ENCODE measurements at places on chromosomes 2 and 18.

DNA sequence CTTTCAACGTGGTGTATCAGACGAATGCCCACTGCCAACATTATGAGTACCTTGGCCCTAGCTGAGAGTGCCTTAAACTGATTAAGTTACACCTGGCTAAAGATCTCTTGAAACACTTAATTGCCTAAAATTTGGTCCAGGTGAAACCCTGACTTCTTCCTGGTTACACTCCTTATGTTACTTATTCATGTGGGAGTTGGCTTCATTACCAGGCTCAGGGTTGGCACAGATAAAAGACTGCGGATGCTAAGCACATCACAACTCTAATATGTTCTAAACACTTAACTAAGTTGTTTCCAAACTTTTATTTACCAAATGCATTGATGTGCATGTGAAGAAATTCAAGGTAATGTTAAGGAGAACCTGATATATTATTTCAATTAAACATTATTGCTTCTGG, 298.9 kb downstream of the TCF4 start:
- DNase-seq = no peak

- DNase-seq = no peak
Measured at GRCh38 chr2:239765911-239766310, 259.2 kb downstream of the NDUFA10 start.

DNA sequence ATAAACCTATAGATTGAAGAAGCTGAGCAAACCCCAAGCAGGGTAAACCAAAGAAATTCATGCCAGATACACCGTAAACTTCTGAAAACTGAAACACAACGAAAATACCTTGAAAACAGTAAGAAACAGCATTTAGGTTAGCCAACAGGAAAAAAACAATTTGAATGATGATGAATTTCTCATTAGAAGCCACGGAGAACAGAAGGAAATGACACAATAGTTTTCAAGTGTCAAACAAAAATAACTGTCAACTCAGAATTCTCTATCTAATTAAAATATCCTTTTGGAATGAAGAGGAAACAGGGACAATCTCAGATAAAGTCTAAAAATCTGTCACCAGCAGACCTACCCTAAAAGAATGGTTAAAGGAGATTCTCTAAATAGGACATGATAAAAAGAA, 37.3 kb upstream of the MALL start:
- DNase-seq = no peak

GRCh38 chr2:57943315-57943714, 103.3 kb upstream of the VRK2 start:
- DNase-seq = no peak

DNA sequence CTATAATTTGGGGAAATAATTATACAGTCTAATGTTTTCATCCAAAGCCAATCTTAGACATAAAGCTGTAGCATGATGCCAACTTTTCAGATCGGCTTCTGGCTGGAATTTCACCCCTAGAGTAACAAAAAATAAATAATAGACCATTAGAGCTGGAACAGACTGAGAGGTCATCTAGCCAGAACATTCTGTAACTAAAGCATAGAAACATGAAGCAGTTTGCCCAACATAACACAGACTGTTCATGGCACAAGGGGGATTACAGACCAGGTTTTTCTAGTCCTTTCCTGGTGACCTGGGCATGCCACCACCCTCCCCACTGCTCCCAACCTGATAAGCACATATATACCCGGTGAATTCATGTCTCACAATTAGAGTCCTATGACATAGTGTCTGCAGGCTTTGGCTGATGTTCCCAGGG, 116.4 kb upstream of the PPP1CB start:
- no peak for DNase-seq

DNA sequence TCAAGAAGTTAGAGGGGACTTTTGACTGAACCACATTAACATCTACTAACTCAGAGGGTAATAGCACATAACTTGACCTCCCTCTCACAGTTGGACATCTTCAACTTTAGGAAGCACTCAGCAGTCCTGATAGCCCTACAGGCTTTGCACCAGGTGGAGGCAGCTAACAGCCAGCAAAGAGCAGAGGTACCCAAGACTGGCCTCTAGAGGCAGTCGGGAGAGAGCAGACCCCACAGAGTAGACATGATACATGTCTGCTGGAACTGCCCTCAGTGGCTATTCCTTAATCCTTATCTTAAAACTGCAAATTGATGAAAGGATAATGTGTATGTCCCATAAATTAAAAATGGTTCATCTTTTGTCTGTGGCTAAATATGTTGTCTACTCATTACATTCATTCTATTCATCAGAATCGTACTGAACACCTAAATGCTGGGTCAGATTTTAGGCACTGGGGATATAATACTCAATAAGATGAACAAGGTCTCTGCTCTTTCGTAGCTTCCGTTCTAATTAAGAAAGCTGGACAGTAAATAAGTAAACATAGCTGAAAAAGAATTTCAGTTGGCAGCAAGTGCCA, 49.8 kb downstream of the CAB39 start:
- no peak for DNase-seq

- no peak for DNase-seq
Measured at GRCh38 chr18:30522288-30522929, 520.1 kb downstream of the DSC3 start.

GRCh38 chr2:105129722-105130232, 91.9 kb downstream of the MRPS9 start:
- no peak for DNase-seq

- DNase-seq = no peak
Measured at GRCh38 chr2:117684919-117685318, 129.6 kb upstream of the DDX18 start.

DNA sequence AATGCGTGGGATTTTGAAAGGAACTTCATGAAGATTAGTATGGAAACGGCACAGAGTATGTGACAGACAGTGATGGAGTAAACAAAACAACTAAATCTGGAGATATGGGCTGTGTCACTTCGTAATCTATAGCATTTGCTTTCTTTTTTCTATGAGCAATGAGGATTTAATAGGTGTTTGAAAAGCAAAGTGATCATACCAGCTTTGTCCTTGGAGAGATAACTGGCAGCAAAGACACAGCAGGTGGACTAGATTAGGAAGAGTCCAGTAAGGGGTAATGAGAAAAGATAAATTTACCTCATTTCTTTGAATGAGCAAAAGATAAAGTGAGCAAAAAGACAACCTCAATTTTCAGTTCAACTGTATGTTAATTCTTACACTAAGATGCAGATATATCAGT, 199.0 kb downstream of the LRP1B start:
- DNase-seq = no peak

DNA sequence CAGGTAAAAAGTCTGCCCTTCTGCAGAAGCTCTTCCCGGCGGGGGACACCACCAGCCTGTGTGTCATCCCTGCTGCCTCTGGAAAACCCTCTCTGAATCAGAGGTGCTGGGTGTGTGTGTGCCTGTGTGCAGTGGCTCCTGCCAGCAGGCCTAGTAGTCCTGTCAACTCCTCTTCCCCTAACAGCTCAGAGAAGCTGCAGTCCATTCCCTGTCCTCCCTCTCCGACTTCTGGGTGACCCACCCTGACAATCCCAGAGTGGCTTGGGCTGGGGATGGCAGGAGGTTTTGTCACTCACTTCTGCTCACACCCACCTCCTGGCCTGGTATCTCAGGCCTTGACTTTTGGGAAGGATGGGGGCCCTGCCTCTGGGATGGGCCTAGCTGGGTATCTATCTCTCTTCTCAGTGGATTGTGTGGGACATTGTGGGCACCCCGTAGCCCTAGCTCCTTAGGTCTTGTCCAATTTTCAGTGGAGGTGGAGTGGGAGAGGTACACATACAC, 2.3 kb downstream of the WNT10A start:
- no peak for DNase-seq

GRCh38 chr18:79258447-79258846, 137.3 kb upstream of the NFATC1 start:
- DNase-seq = no peak

DNA sequence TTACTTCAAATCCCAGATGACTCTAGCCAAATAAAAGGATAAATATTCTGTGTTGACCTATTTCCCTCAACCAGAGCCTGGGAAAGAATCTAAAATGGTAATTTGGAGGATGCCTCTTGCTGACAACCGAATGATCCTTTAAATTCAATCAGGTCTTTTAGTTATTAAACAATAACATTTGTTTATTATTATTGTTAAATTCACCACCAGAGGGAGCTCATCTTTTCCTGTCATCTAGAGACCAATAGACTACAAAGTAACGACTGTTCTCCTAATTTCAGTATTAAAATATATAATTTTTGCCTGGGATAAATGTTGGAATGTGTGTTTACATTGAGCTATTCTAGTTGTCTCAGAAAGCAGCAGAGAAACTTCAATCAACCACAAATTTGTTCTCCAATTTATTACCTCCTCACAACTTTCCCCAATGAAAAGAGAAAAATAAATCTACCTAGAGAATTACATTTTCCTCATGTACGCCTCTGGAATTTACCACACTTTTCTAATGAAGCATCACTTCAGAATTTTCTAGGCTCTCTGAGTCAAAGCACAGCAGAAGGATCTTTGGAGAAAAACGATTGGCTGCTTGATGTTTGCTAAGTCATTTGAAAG, 142.7 kb downstream of the SCG2 start:
- DNase-seq = no peak

- no peak for DNase-seq
Measured at GRCh38 chr2:67008155-67008554, 389.0 kb upstream of the ETAA1 start.

DNA sequence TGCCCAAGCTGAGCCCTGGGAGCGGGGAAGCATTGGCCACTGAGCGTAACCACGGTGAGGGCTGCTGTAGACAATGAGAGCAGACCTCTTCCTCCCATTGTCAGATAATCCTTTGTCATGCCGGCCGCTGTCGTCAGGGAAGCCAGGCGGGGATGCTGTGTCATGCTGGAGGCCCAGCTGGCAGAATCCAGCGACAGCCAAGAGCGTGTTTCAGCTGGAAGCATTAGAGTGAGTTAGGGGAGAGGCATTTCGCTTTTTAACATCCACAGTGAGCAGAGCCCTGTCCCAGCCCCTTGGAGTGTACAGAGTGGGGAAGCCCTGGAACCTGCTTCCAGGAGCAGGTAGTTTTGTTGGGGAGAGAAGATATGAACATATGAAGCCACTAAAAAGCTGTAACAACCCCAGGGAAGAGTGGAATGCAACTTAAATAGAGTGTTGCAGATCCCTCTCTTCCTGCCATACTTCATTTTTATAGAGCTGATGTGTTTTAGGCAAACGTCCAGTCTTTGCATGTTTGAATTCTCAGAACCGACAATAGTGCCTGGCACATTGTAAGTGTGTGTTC, 7.0 kb downstream of the CTIF start:
- DNase-seq = no peak

- DNase-seq = no peak
Measured at GRCh38 chr2:73339201-73339600, 45.9 kb upstream of the EGR4 start.

- no peak for DNase-seq
Measured at GRCh38 chr2:127626917-127627739, 18.8 kb upstream of the GPR17 start.

DNA sequence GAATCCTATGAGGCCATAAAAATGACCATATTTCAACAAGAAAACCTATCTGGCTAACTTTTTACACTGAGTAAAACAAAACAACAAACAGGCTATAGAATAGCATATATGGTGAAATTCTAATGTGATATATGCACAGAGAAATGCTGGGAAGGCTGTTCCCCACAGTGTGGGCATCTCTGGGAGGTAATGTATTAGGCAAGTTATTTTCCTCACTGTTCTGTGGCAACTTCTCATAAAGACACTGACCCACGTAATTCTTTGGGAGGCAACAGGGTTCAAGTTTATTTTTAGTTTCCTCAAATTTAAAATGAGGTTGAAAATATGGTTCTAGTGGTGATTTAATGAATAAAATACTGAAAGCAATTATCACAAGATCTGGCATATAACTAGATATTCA, 46.7 kb downstream of the RNU4ATAC start:
- DNase-seq = no peak

- DNase-seq = no peak
Measured at GRCh38 chr2:22189893-22190480, 1066.2 kb downstream of the TDRD15 start.

DNA sequence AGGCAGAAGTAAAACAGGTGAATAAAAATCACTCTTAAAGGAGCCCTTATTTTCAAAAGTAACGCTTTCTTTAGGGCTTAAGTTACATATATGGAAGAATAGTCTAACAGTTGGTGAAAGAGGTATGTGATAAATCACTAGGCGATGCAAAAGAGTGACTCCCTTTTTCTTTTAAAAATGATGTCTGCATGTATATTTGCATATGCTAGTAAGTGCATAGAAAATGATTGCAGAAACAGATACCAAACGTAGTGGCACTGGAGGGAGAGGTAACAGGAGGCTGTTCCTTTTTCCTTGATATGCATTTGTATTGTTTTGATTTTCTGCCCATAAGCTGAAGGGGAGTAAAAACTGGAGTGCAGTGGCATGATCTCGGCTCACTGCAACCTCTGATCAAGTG, 158.3 kb downstream of the PRPF40A start:
- DNase-seq = no peak

DNA sequence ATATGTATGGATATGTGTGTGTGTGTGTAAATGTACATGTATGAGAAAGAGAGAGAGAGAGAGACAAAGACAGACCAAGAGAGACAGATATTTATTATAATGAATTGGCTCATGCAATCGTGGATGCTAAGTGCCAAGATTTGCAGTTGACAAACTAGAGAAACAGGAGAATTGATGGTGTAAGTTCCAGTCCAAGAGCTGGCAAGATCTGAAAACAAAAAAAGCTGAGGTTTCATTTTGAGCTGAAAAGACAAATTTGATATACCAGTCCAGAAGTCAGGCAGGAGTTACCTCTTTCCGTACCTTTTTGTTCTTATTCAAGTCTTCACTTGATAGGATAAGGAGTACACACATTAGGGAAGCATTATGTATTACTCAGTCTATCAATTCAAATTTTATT, 157.8 kb downstream of the COPS8 start:
- no peak for DNase-seq

DNA sequence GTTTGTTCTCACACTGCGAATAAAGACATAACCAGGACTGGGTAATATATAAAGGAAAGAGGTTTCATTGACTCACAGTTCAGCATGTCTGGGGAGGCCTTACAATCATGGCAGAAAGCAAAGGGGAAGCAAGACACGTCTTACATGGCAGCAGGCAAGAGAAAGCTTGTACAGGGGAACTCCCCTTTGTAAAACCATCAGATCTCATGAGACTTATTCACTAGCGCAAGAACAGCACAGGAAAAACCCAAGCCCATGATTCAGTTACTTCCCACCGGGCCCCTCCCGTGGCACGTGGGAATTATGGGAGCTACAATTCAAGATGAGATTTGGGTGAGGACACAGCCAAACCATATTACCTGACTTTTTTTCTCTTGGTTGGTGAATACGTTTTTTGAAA, 51.3 kb downstream of the TMEM247 start:
- DNase-seq = no peak

- DNase-seq = no peak
Measured at GRCh38 chr2:26988058-26988860, 17.8 kb downstream of the MAPRE3 start.

GRCh38 chr2:188974164-188974563, at the start of gene COL3A1:
Gene COL3A1, plus strand, starts transcription at chr2:188974373. Its CDS starts 117 bp downstream, at chr2:188974490.
- no peak for DNase-seq
